ENCODE measurements at places on chromosomes 2 and 18.

- DNase-seq: no peak
Measured at GRCh38 chr2:162041485-162041884, 32.5 kb downstream of the DPP4 start.

- no peak for DNase-seq
Measured at GRCh38 chr18:58576638-58577251, 52.1 kb downstream of the ALPK2 start.

- DNase-seq: peak; percentile 21
Measured at GRCh38 chr18:26803643-26804042, 61.9 kb downstream of the AQP4 start.

DNA sequence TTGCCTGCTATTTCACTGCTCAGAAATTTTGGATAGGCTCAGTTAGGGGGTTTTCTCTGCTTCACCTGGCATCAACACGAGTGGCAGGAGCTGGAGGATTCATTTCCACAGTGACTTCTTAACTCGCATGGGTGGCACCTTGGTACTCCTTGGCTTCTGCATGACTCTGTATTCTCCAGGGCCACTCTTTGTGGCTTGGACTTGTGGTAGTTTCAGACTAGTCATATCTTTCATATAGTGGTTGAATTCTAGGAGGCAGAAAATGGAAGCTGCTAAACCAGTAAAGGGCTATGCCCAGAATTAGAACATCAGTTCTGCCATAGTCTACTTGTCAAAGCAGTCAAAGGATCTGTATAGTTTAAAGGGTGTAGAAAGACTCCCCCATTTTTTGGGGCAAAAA is 6.8 kb downstream of the MAIP1 start:
- DNase-seq: no peak
